ENCODE measurements at places on chromosomes 5 and 9.

DNA sequence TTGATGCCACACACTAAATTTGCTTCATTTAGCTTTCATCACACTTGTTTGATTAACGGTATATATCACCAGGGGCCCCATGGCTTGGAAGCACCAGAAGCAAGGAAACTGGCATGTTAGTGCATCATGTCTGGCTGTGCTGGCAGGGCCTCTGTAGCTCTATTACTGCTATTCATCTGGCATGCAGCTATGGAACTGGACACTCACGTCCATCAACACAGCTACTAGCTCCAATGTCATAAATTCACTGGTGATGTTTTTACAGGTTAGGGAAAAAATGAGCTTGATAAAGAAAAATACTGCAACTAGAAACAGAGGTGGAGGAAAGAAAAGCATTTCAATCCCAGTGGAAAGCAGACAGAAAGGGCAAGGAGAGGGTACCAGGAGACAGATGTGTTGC lies 343.2 kb downstream of the DEPDC1B start:
- DNase-seq: no peak

DNA sequence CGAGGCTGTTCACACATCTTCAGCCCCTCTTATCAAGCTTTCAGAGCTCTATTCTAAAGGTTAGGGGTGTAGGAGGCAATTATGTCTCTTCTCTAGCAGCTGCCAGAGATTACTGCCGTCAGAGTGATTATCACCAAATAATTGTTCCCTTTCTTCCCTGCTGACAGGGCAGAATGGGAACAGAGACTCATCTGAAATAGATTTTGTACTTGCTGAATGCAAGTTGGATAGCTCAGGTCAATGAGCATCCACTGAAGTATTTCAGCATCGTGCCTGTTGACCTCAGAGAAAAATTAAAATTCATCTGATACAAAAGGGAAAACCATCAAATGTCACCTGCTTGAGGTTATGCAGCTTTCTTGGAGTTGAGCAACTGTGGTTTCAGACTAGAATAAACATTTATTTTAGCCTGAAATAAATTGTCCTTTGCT lies 213.7 kb upstream of the MAP3K1 start:
- DNase-seq: no peak

GRCh38 chr5:105783811-105784210 lies 1886.9 kb downstream of the EFNA5 start:
- DNase-seq: no peak

DNA sequence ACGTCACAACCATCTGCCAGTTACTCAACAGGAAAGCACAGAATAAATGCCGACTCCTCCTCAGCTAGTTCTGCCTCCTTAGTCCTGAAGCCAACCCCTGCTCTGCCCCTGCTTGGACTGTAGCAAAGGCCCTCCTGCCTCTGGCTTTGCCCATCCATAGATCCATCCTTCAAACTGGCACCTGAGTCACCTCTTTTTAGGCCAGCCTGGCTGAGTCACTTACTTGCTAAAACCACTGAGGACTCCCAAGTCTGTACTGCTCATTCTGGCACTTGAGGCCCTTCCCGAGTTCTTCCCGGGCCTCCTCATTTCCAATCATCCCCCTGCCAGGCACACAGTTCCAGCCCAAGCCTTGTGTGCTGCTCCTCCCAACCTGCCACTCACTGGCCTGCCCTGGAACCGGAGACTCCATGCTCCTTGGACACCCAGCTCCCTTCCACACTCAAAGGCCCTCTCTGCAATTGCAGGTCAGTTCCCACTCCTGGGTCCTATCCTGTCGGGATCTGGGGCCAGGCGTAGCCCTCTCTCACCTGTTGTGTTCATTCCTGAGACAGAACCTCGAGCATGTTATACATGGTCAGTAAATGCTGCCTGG lies 220.1 kb downstream of the DAB2IP start:
- DNase-seq: no peak

GRCh38 chr9:7103771-7104170 lies 346.0 kb downstream of the KDM4C start:
- no peak for DNase-seq

DNA sequence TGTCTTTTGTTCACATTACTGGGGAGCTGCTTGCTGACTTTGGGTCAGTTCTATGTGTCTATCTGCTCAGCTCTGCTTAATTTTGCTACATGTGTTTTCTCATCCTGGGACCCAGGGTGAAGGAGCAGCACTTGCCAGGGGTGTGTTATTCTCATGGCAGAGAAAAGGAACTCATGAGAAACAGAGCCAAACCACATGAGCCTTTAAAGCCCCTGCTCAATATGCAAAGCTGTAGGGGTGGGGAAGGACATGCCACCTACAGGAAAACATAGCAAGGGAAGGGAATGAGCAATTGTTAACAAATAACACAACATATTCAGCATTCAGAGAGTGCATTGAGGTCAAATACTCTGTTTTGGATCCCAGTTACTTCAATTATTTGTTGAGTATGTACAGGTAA lies 290.9 kb downstream of the CDK5RAP2 start:
- DNase-seq: no peak

DNA sequence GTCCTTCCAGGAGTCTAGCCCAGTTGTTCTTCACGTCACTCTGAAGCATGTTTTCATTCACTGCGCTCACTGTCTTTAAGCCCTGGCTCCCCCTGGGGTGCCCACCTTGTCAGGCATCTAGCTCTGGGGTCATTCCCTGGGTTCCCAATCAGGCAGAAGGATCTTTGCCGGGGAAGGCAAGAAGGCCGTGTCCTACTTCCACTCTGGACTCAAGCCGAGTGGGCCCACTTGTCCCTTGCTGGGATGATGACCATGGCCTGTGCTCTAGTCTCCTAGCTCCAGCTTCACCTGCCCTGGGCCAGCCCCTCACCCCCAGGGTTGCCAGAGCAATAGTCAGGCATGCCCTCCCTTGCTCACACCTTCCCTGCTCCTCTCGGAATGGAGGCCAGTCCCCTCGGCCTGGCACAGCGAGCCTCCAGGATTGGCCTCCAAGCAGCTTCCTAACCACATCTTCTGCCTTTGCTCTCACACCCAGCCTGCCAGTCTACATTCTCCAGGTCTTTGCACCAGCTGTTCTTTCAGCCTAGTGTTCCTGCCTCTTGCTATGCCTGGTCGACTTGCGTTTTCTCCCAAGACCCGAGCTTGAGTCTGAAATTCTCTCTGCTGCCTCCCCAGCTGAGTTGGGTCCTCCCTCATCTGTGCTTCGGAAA lies 32.2 kb upstream of the PSD2 start:
- no peak for DNase-seq

DNA sequence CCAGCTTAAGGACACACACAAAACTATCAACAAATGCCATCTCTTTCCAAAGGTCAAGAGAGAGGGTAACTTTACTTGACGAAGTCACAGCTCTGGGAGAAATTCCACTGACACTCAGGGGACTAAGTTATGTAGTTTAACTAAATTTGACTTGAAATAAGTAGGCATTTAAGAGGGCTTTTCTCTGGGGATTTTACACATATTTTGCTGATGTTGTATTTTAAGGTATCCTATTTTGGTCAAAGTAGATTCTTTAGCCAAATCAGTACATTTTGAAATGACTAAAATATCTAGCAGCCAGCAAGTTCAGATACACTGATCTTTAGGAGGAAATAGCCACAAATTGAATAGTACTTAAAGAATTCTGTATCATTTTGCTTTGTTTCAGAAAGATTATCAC lies 652.0 kb downstream of the PDE4D start:
- DNase-seq: no peak

GRCh38 chr5:108727236-108727650 lies 20.5 kb upstream of the FER start:
- DNase-seq: peak; percentile 35

GRCh38 chr9:32378496-32378895 lies 5.9 kb upstream of the ACO1 start:
- DNase-seq: no peak

GRCh38 chr5:111394586-111394985 lies 117.7 kb downstream of the STARD4 start:
- DNase-seq: no peak

DNA sequence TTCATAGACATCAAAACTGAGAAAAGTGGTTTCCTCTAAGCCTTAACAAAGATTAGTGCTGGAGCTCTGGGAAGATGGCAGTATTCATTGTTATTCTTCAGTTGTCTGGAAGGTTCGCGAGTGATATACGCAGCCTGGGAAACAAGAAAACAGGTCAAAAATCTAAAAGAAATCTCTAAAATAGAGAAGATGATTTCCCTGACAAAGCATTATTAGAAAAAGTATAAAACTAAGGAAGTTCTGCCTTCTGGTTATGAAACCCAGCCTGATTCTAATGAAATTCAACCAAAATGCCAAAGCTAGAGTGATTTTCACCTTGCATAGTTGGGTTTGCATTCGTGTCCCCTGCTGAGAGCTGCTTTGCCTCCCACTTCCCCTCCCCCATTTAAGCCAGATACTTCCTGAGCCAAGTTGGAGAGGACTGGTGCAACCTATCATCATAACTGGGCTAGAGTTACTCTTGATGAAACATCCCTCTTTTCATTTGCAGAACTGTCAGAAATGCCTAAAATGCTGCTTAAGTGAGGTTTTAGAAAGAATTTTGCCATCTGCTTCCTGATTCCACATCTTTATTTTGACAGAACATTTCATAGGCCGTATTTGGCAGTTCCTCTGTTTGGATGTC lies 48.4 kb downstream of the NDFIP1 start:
- no peak for DNase-seq

DNA sequence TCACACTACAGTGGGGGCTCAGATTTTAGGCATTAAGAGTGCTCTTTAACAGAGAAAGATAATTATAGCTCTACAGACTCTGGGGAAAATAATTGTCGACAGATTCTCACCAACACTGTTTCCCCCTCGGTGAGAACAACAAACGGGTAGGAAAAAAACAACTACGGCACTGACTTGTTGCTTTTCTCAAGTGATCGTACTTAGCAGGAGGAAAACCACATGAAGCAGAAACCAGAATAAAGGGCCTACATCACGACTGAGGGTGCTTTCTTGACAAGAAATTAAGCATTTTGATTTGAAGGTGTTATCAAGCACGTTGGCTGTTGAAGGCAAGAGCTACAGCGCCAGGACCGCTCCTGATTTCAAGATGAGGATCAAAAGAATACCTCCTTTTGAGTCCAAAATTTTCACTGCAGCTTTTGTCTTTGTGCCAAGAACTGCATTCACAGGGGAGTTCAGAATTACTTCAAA lies 27.2 kb upstream of the CER1 start:
- no peak for DNase-seq

DNA sequence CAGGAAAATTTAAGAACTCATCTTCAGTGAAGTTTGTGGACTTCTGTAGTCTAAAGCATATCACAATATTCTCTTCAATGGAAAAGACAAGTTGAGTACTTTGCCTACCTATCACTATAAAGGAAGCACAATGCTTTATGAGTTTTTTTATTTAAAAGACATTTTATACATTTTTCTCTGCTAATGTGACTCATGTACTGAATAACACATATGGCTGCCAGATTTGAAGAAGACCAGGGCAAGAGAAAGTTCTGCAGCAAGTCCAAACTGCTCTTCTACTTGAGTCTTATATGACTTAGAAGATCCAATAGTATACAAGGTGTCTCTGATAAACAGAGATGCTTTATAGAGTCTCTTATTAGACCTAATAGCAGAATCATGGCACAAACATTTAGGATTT lies 978.4 kb downstream of the TLE4 start:
- no peak for DNase-seq

GRCh38 chr9:133351908-133352634 lies 4.1 kb downstream of the RPL7A start:
- DNase-seq: no peak

GRCh38 chr5:178461004-178461730 lies 129.0 kb downstream of the COL23A1 start:
- DNase-seq: no peak

GRCh38 chr9:125476645-125477044 lies 215.0 kb downstream of the GAPVD1 start:
- DNase-seq: no peak

- DNase-seq: no peak
Observed at GRCh38 chr9:131420980-131421624, 27.2 kb downstream of the PRRC2B start.

DNA sequence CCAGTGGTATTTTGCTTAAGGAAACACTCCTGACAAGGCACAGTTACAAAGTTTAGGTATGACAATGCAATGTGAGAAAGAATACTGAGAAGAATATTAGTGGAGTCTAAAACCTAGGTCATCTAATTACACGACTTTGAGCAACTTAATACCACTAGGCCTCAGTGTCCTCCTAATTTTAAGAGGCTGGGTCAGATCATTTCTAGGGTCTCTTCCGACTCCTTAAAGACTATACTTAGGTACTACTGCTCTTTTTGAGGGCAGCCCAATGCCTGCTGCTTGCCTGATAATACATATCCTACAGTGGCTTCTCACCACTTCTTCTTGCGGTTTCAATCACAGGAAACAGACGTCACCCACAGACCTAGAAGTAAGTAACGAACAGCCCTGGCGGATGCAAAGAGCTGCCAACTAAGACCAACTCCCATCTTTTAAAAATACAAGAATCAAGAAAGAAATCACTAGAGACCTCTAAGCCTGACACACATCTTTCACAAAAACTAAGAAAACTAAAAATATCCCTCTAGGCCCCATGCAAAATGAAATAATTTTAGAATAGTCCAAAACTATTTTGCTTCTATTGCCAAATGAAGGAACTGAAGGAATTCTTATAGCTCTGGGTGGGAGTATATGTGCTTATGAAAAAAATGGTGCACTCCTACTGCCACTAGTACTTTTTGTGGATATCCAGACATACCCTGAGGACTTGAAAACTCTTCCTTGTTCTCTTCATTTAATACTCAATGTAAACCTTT lies 13.1 kb downstream of the DIAPH1 start:
- no peak for DNase-seq

GRCh38 chr9:127546125-127546832 lies 65.8 kb upstream of the STXBP1 start:
- DNase-seq: no peak

DNA sequence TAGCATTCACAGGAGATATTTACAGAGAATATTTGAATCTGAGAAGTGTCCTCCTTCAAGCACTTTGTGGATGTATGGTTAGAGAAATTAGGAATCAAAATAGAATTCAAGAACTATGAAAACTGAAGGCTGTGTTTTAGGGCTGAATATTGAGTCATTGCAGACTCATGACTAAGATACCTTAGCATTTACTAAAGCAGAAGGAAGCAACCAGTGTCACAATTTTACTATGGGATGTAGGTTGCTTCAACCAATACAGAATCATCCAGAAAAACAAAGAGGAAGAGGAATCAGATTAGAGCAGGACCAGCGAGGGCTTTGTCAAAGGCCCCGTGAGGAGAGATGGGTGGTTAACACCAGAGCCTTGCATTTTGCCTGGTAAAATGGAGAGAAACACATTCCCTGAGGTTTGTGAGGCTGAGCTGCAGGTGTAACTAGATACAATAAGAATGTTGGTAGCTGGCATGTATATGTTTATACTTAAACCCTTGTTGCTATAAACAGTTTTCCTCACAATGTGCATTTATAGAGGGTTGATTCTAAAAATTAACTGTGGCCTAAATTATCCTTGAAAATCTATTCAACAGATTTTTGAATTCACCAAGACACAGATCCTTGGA lies 518.1 kb downstream of the AGTPBP1 start:
- DNase-seq: no peak

GRCh38 chr9:76784881-76785280 lies 20.6 kb downstream of the PCA3 start:
- DNase-seq: no peak
